ENCODE measurements at places on chromosomes 3 and 15.

GRCh38 chr15:33236841-33237509 is 42.5 kb upstream of the FMN1 start:
- DNase-seq = no peak

GRCh38 chr3:8488877-8489276 is 12.7 kb upstream of the LMCD1 start:
- no peak for DNase-seq

DNA sequence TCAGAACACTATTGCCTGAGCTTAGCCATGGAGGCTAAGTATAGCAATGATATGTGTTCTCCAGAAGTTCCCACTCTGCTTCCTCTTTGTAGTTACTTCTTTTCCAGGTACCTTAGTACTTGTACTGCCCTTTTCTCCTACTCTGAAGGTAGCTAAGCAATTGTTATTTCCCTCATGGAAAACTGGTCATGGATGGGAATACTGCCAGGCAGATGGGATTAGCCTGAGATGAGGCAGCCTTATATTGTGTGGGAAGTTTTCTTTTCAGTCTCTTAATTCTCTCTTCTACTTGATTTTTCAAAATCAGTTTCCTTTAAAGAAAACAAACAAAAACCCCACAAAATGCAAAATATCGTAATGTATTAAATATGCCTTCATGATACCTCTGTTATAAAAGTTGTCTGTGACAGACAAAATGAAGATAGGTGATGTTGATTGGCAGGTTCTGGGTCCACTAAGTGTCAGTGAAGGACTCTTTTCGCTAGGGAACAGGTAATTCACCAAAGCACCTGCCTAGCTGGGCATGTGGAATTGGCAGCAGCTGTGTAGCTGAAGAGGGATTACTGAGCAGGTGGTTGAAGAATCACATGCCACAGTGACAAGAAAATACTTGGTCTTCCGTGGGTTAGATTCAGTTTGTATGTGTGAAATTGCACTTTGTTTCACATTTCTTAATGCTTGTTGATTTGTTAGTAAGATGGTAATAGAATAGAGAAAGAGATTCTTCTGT is 4.1 kb downstream of the ZNF609 start:
- no peak for DNase-seq

- DNase-seq = no peak
These were observed 67.0 kb upstream of the ACAN start for GRCh38 chr15:88736204-88736603.

GRCh38 chr3:26653811-26654425 is 31.3 kb downstream of the LRRC3B start:
- DNase-seq = no peak

DNA sequence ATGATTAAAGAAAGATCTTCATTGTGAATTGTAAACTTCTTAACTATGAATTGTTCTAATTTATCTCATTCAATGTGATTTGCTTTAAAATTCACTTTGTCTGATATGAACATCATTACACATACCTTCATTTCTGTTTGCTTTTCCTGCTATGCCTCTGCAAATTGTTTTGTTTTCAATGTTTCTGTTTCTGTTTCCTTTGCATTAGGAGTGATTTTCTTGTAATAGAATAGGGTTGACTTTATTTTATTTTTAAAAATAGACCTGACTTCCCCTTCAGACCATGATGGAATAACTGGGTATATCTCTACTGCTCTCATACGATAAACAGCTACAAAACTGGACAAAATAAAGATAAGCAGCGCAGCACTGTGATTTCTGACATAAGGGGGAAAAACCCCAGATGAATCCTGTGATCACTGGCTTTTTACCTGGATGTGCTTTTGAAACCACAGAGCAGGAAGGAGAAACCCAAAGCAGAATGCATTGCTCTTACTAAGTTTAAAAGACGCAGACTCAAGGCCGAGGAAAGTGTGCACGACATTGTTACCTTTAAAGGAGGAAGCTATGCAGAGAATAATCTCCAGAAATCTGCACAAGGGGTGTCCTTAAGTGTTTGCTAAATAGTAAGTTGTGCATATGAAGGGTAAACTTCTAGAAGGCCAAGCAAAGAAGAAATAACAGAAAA is 420.2 kb downstream of the TBC1D5 start:
- no peak for DNase-seq

Measured in CD4-positive, alpha-beta T cell treated with Interleukin-4 for 1 hour (primary cell).